ENCODE measurements at places on chromosomes 7 and 10. TPM values are rescaled to one million over a fixed set of nuclear protein-coding genes. Genes with fewer than 3 reads are reported as not detected.
A peak's percentile ranks its signal among the peaks of the same experiment; 100 is the strongest.

Gene SP8
- total RNA-seq = not detected

DNA sequence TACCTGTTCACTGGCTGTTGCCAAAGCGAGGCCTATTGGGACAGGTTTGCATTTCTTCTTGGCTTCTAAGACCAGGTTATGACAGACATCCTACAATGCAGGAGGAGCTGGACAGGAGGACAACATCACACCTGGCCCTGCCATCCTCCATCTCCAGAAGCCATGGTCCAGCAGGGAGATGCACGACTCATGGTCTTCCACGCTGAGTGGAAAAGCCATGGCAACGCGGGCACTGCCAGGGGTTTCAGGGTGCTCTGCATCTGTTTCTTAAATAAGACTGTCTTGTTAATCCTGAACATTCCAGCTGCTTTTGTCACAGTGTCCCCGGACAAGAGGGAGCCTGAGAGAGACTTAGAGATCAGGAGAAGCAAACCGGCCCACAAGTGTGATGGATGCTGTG lies 40.3 kb downstream of the CLRN3 start:
- DNase-seq = no peak
- H3K4me3 ChIP-seq = no peak overlapping the region
- H3K27ac ChIP-seq = no peak overlapping the region
- H3K27me3 ChIP-seq = peaks cover 3% of the 10 kb centered on the region
- H3K4me1 ChIP-seq = no peaks in the 10 kb centered on the region

DNA sequence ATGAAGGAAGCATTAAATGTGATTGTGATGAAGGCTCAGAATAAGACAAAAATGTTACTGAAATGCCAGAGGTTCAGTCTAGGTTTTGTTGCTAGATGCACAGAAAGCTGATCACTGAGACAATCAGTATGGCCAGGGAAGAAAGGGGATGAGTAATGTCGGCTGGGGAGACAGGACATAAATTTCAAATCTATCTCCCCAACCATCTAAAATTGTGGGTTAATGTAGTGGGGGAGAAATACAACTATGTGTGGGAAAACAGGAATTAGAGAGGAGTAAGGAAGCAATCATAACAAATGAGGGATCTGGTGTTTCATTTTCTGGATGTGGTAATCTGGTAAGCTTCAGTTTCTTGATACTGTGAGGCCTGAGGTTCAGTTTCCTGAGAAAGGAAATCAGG lies 1111.0 kb downstream of the XPNPEP1 start:
- no peaks in the 10 kb centered on the region for H3K27me3 ChIP-seq
- no peak overlapping the region for H3K27ac ChIP-seq
- no peak overlapping the region for H3K4me3 ChIP-seq
- no peaks in the 10 kb centered on the region for H3K36me3 ChIP-seq

Gene AEBP1
- 781 TPM for total RNA-seq

Gene HERC4
- 57.0 TPM for total RNA-seq

Gene MMRN2
- 0.57 TPM for total RNA-seq

Gene SLC29A4
- 7.9 TPM for total RNA-seq

DNA sequence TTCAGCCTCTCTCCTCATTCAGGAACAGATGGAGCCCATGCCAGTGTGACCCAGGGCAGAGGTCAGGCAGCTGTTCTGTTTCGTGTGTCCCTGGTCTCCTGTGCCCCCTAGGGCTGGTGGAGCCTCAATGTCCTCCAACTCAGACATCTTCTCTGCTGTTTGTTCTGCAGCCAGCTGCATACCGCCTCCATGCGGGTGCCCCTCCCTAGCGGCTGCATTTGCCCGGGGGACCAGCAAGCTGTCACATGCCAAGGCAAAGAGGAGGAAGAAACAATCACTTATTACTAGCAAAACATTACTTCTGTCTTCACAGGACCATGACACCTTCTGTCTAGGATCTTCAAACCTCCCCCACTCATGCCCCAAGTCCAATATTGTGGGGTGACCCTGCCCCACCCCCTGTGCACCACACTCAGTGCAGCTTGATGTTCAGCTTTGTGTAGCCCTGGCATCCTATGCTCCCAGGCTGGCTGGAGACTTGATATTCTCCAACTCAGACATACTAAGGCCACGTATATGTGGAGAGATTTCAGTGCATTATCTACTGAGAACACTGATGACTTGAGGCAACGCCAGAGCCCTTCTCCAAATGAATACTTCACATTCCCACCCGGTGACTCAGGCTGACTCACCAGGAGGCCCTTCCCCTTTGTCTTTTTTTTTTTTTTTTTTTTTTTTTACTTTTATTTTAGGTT lies 188.9 kb downstream of the SKIDA1 start:
- peak overlapping the region; percentile 90 for H3K27ac ChIP-seq
- H3K4me1 ChIP-seq = peaks cover 33% of the 10 kb centered on the region
- peak overlapping the region; percentile 38 for H3K4me3 ChIP-seq
- H3K36me3 ChIP-seq = no peaks in the 10 kb centered on the region
- H3K27me3 ChIP-seq = no peaks in the 10 kb centered on the region
- peak; percentile 86 for DNase-seq

DNA sequence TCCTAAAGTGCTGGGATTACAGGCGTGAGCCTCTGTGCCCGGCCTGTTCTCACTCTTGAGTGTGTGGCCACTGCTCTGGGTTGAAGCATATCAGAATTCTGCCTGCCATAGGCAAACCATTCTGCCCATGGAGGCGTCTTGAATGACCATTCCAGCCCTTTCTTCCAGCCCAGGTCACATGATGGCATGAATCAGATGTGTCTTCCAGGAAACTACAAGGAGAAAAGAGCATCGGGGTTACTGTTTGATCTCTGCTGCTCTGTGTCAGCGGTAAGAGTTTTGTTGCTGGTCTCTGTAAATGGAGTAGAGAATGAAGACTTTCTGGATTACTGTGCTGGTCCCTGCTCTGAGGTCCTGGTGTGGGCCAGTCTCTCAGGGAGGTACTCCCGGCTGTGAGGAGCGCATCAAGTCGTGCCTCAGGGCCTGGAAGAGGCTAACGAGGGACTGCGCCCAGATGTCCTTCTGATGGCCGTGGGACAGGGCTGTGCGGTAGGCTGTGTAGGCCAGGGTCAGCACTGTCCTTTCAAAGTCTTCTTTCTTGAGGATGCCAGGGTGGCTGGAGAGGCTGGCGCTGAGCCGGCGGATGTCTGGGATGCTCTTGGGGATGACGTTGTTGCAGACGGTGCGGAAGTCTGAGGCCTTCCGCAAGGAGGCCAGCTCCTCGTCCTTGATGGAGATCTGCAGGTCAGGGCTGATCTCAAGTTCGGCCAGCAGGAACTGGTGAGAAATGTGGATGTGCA lies 5.8 kb upstream of the SLC13A4 start:
- no peak overlapping the region for H3K27ac ChIP-seq
- H3K27me3 ChIP-seq = no peaks in the 10 kb centered on the region
- peaks cover 11% of the 10 kb centered on the region for H3K4me1 ChIP-seq
- no peak overlapping the region for H3K4me3 ChIP-seq

Data from osteocyte (in vitro differentiated cells).